Fibroblast of lung (primary cell): ENCODE measurements at places on chromosomes 2 and 18. TPM values are rescaled to one million over a fixed set of nuclear protein-coding genes. Genes with fewer than 3 reads are reported as not detected.

DNA sequence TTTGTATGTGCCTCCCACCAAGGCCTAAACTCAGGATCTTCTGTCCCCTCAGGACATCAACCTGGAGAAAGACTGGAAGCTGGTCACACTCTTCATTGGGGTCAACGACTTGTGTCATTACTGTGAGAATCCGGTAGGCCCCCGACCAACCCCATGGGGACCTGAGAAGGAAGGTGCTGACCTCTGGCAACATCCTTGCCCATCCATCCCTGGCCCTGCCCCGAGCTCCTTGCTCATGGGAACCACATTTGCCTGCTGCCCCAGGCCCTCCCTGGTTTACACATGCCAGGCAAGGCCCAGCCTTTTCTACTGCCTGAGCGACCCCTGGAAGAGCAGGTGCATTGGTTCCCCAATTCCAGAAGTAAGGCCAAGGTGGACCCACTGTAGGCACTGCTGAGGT is 125.3 kb upstream of the PPP1CB start:
- H3K27me3 ChIP-seq, result no peaks in the 10 kb centered on the region
- H3K36me3 ChIP-seq, result no peaks in the 10 kb centered on the region
- no peak overlapping the region for H3K27ac ChIP-seq
- H3K4me1 ChIP-seq, result peaks cover 9% of the 10 kb centered on the region
- DNase-seq, result no peak
- no peak overlapping the region for H3K4me3 ChIP-seq

GRCh38 chr2:18505703-18506341 is 54.6 kb downstream of the RDH14 start:
- H3K27me3 ChIP-seq, result no peaks in the 10 kb centered on the region
- no peaks in the 10 kb centered on the region for H3K4me1 ChIP-seq
- H3K4me3 ChIP-seq, result no peak overlapping the region
- no peak overlapping the region for H3K27ac ChIP-seq
- no peak for DNase-seq

- peaks cover 2% of the 10 kb centered on the region for H3K4me1 ChIP-seq
- no peak overlapping the region for H3K27ac ChIP-seq
- no peaks in the 10 kb centered on the region for H3K36me3 ChIP-seq
- no peak overlapping the region for H3K4me3 ChIP-seq
Observed at GRCh38 chr2:229130522-229130921, 140.6 kb downstream of the PID1 start.

DNA sequence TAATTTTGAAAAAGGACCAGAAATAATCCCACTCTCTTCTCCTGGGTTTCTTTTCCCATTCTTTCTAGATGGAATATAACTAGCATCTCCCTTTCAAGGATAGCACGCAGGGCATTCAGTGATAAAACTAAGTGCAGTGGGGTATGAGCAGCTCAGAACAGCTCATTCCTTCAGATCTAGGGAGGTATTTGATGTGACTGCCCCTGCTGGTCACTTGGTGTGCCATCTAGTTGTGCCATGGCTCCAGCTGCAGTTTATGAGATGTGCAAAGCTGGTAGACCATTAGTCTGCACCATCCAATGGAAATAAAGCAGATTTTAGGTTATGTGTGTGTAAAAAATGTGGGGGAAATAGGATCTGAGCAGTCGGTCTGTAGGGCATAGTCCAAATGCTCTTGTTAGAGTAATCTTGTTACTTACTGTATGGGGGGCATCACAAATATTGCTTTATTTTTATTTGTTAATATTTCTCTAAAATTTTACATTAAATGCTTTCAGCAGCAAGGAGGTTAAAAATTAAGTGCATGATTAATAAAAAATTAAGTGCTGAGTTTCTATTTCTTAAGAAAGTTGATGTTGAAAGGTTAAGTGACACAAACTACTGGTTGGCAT is 38.9 kb downstream of the CTAGE1 start:
- no peaks in the 10 kb centered on the region for H3K27me3 ChIP-seq
- H3K4me1 ChIP-seq, result no peaks in the 10 kb centered on the region
- no peak overlapping the region for H3K4me3 ChIP-seq
- H3K27ac ChIP-seq, result no peak overlapping the region

DNA sequence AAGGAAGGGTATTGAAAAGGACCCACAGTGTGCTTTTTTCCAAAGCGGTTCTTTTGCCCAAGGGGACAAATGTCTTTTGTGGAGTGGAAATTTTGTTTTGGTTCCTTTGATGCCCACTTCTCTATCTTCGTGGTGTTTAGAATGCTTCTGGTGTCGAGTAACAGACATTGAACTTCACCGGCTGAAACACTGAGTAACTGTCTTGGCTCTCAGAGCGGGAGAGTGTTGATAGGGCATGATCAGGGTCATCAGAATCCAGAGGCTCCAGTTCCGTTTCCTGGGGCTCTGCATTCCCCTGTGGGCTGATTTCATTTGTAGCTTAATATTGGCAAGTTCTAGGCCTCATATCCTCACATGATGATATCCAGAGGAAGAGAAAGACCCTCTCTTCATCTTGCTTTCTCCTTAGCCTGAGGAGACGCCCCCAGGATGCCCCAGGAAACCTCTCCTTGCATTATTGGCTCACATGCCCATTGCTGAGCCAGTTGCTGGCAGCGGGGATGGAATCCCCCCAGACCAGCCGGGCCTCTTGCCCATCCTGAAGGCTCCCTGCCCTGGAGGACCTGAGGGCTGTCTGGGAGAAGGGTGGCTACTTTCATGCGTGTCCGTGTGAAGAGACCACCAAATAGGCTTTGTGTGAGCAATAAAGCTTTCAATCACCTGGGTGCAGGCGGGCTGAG is 27.9 kb upstream of the AGFG1 start:
- no peak overlapping the region for H3K4me3 ChIP-seq
- no peaks in the 10 kb centered on the region for H3K36me3 ChIP-seq
- DNase-seq, result no peak
- no peaks in the 10 kb centered on the region for H3K27me3 ChIP-seq

GRCh38 chr2:143177096-143177786 is 48.0 kb downstream of the ARHGAP15 start:
- peak overlapping the region; percentile 54 for H3K4me3 ChIP-seq
- no peaks in the 10 kb centered on the region for H3K27me3 ChIP-seq
- no peak overlapping the region for H3K27ac ChIP-seq

DNA sequence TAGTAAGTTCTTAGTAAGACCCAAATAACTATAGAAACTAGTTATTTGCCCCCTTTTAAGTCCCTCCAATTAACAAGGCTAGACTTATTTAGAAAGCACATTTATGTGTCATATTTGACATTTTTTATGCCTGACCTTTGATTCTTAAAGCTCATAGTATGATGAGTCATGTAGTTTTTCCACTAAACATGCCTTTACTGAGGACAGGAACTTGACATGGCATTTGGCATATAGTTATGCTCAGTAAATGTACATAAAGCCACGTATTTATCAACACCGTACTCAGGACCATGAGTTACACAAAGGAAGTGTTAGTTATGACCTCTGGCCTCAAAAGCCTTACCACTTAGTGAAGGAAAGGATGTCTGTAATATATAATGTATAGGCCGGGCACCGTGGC is 78.9 kb downstream of the GNAL start:
- H3K27me3 ChIP-seq, result no peaks in the 10 kb centered on the region
- peak; percentile 8 for DNase-seq
- no peaks in the 10 kb centered on the region for H3K4me1 ChIP-seq
- no peak overlapping the region for H3K4me3 ChIP-seq
- H3K27ac ChIP-seq, result no peak overlapping the region

DNA sequence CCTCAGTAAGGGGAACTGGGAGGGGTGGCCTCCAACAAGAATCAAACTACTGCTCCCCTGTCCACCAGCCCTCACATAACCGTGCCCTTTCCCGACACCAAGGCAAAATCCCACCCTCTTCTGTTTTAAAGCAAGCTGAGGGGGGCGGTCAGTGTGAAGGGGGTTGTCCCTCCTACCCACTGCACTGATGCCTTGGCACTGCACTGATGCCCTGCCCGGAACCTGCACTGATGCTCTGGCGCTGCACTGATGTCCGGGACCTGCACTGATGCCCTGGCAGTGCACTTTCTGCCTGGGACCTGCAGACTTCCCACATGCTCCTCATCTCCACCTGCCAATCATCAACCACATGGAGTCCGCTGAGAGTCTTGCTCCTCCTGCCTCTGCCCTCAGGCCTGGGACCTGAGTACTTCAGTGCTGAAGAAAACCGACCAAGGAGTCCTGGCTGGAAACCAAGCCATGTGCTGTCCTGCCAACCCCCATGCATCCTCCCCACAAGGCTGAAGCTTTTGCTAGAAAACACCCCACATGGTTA is 179.5 kb downstream of the SMAD2 start:
- H3K4me3 ChIP-seq, result no peak overlapping the region
- no peaks in the 10 kb centered on the region for H3K27me3 ChIP-seq
- H3K36me3 ChIP-seq, result no peaks in the 10 kb centered on the region
- no peaks in the 10 kb centered on the region for H3K4me1 ChIP-seq
- no peak overlapping the region for H3K27ac ChIP-seq

ECEL1 gene
- total RNA-seq, result not detected in 2 replicates

DNA sequence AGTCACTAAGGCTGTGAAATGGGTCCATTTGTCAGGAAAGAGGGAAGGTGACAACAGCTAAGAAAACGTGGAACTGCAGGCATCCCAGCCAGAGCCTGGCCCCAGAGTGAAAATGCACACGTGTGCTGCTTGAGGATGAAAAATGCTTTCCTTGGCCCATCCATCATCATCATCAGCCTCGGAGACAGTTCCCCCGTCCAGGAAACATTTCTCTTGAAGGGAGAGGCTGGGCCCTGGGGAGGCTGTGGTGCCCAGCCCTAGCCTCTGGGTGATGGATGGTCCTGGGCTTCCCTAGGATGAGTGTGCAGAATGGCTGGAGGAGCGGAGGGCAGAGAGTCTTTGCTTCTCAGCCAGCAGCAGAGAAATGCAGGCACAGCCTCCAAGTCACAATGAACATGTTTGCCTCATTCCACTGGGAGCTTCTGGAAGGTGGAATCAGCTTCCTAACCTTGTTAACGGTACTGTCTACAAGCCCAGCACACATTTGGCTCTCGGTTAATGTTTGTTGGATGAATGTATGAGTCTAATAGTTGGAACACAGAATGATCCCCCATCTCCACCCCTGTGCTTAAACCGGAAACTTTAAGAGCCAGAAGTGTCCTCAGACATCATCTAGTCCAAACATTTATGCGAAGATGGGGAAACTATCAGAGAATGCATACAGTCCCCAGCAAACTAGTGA is 164.0 kb downstream of the RDH14 start:
- no peaks in the 10 kb centered on the region for H3K36me3 ChIP-seq
- no peak overlapping the region for H3K27ac ChIP-seq

REEP1 gene
- total RNA-seq, result not detected in 2 replicates

- no peaks in the 10 kb centered on the region for H3K4me1 ChIP-seq
- no peak overlapping the region for H3K4me3 ChIP-seq
- no peaks in the 10 kb centered on the region for H3K36me3 ChIP-seq
- H3K27me3 ChIP-seq, result peaks cover 3% of the 10 kb centered on the region
- H3K27ac ChIP-seq, result no peak overlapping the region
Observed at GRCh38 chr2:219430633-219431615, 3.7 kb upstream of the SPEG start.

GRCh38 chr2:188787658-188788240 is 186.4 kb upstream of the COL3A1 start:
- H3K36me3 ChIP-seq, result no peaks in the 10 kb centered on the region
- peak overlapping the region; percentile 85 for H3K27ac ChIP-seq
- peaks cover 25% of the 10 kb centered on the region for H3K4me1 ChIP-seq
- no peak overlapping the region for H3K4me3 ChIP-seq
- DNase-seq, result peak; percentile 57

GRCh38 chr2:189350540-189351209 is 90.6 kb upstream of the WDR75 start:
- DNase-seq, result peak; percentile 97
- H3K27ac ChIP-seq, result peak overlapping the region; percentile 1
- peaks cover 7% of the 10 kb centered on the region for H3K4me1 ChIP-seq
- no peaks in the 10 kb centered on the region for H3K27me3 ChIP-seq
- no peaks in the 10 kb centered on the region for H3K36me3 ChIP-seq
- no peak overlapping the region for H3K4me3 ChIP-seq

- no peak for DNase-seq
- no peaks in the 10 kb centered on the region for H3K36me3 ChIP-seq
- H3K4me3 ChIP-seq, result no peak overlapping the region
- H3K4me1 ChIP-seq, result no peaks in the 10 kb centered on the region
Observed at GRCh38 chr18:36835927-36836326, 7.0 kb downstream of the KIAA1328 start.

CCDC141 gene
- total RNA-seq, result under 0.01 and 0.17 TPM in 2 replicates

- no peak overlapping the region for H3K4me3 ChIP-seq
- H3K27me3 ChIP-seq, result no peaks in the 10 kb centered on the region
- H3K36me3 ChIP-seq, result no peaks in the 10 kb centered on the region
- no peak overlapping the region for H3K27ac ChIP-seq
- no peaks in the 10 kb centered on the region for H3K4me1 ChIP-seq
Observed at GRCh38 chr2:74223941-74224770, 25.7 kb downstream of the MTHFD2 start.

GRCh38 chr18:32884543-32884942 is 111.7 kb upstream of the KLHL14 start:
- no peak overlapping the region for H3K4me3 ChIP-seq
- no peaks in the 10 kb centered on the region for H3K4me1 ChIP-seq
- no peaks in the 10 kb centered on the region for H3K36me3 ChIP-seq
- no peak overlapping the region for H3K27ac ChIP-seq

DRC1 gene
- under 0.01 and 0.26 TPM in 2 replicates for total RNA-seq

- no peaks in the 10 kb centered on the region for H3K36me3 ChIP-seq
- no peak for DNase-seq
- no peaks in the 10 kb centered on the region for H3K4me1 ChIP-seq
- H3K27me3 ChIP-seq, result no peaks in the 10 kb centered on the region
- no peak overlapping the region for H3K4me3 ChIP-seq
- H3K27ac ChIP-seq, result no peak overlapping the region
Observed at GRCh38 chr2:19292007-19292406, 66.4 kb downstream of the OSR1 start.

DNA sequence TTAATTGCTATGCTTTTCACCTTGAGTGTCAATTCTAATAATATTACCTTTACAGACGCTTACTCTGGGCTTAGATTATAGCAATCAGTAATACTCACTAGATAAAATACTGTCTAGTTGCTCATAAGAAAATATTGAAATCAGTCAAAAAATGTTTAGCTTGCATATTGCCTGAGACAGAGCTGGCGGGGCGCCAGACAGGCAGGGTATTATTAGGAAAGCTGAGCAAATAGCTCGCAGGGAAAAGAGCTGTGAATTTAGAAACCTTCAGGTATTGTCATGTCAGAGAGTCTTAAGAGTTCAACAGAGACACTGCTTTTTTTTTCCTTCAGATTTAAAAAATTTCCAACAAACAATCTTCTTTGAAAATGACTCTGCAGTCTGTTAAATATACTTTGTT is 118.4 kb downstream of the MEIS1 start:
- no peak overlapping the region for H3K27ac ChIP-seq
- peaks cover 7% of the 10 kb centered on the region for H3K36me3 ChIP-seq
- H3K27me3 ChIP-seq, result no peaks in the 10 kb centered on the region
- peaks cover 16% of the 10 kb centered on the region for H3K4me1 ChIP-seq
- no peak overlapping the region for H3K4me3 ChIP-seq

DNA sequence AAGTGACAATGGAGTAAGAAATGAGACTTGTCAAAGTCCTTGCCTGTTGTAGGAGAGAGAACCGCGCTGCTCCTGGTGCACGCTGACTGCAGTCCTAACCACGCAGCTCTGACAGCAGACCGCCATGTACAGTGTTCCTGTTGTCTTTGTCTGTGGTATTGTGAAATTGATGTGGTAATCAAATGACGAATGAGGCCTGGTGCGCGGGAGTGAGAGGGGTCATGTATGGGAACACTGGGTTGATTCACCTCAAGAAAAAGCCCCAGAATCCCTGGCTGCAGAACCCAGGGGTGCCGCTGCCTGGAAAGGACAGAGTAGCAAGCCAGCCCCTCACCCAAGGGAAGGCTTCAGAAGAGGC is 64.0 kb downstream of the INPP4A start:
- no peak overlapping the region for H3K4me3 ChIP-seq
- no peaks in the 10 kb centered on the region for H3K27me3 ChIP-seq
- no peaks in the 10 kb centered on the region for H3K4me1 ChIP-seq
- no peaks in the 10 kb centered on the region for H3K36me3 ChIP-seq
- no peak overlapping the region for H3K27ac ChIP-seq

KCNF1 gene
- total RNA-seq, result 0.51 and 2.6 TPM in 2 replicates

PPP3R1 gene
- total RNA-seq, result 18.0 and 22.8 TPM in 2 replicates
